Calu3 (cell line): ENCODE measurements at places on chromosomes 2 and 18. TPM values are rescaled to one million over a fixed set of nuclear protein-coding genes. Genes with fewer than 3 reads are reported as not detected.
A peak's percentile ranks its signal among the peaks of the same experiment; 100 is the strongest.

GRCh38 chr2:72081451-72081850 is 66.2 kb downstream of the CYP26B1 start:
- no peaks in the 10 kb centered on the region for H3K36me3 ChIP-seq
- no peak overlapping the region for H3K27ac ChIP-seq
- peaks cover 16% of the 10 kb centered on the region for H3K4me1 ChIP-seq
- no peak overlapping the region for H3K4me3 ChIP-seq
- DNase-seq = no peak
- H3K27me3 ChIP-seq = peaks cover 20% of the 10 kb centered on the region

- peaks cover 91% of the 10 kb centered on the region for H3K4me1 ChIP-seq
- no peak for DNase-seq
- no peak overlapping the region for H3K4me3 ChIP-seq
- no peaks in the 10 kb centered on the region for H3K27me3 ChIP-seq
- H3K36me3 ChIP-seq = peaks cover 35% of the 10 kb centered on the region
Observed at GRCh38 chr2:8472545-8473323, 209.1 kb upstream of the ID2 start.

GRCh38 chr2:82340578-82341053 is 2036.1 kb upstream of the LRRTM1 start:
- no peaks in the 10 kb centered on the region for H3K27me3 ChIP-seq
- no peaks in the 10 kb centered on the region for H3K36me3 ChIP-seq
- H3K4me3 ChIP-seq = no peak overlapping the region
- no peak for DNase-seq
- H3K4me1 ChIP-seq = no peaks in the 10 kb centered on the region

DNA sequence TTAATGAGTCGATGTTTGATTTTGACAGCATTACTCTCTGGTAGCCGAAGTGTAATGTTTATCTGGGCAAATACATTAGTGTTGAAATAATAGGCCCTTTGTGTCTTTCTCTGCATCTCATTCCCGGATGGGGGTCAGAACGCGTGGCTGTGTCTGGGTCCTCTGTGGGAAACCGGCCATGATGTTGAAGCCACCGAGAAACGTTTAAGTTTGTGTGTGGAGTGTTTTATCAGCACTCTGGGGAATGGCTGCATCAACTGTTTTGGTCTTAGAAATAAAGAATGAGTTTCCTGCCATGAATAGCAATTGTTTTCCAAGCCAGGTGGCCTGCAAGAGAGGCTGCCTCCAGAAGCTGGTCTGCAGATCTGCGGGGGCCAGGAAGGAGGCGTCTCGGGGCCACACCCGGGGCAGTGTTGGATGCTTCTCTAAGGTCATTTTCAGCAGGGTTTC is 69.7 kb downstream of the RNF144A start:
- H3K27me3 ChIP-seq = no peaks in the 10 kb centered on the region
- H3K27ac ChIP-seq = no peak overlapping the region
- H3K4me1 ChIP-seq = peaks cover 32% of the 10 kb centered on the region
- H3K4me3 ChIP-seq = no peak overlapping the region
- no peaks in the 10 kb centered on the region for H3K36me3 ChIP-seq
- DNase-seq = no peak

DNA sequence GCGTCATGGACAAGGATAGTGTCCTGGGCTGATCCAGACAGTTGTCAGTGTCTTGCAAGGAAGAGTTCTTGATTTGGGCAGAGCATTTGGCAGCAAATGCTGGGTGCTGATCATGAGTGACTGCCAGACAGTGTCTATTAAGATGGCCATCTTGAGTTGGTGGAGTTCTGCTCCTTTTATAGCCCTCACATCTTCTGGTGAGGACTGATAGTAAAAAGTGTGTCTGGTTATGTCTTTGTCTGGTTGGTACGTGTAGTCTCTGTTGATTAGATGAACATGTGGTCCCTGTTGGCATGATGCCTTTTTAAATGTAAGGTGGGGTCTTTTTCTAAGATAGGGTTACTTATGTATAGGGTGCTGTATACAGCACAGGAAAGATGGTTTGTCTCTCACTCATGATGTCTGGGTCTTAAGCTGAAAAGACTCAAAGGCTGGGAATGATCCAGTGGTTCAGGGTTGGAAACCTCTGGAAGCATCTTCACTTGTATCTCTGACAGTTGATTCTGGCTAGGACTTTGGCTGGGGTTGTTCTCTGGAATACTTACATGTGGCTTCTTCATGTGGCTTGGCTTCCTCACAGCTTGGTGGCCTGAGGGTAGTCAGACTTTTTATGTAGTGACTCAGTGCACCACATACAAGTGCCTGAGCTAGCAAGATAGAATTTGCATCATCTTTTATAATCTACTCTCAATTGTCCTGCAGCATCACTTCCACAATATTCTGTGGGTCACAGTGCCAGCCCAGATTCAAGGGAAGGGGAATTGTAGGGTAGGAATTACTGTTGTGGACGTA is 11.8 kb downstream of the MTX2 start:
- H3K27ac ChIP-seq = no peak overlapping the region
- H3K4me3 ChIP-seq = no peak overlapping the region
- H3K36me3 ChIP-seq = no peaks in the 10 kb centered on the region

- no peak overlapping the region for H3K4me3 ChIP-seq
- no peak for DNase-seq
- H3K36me3 ChIP-seq = no peaks in the 10 kb centered on the region
- no peaks in the 10 kb centered on the region for H3K27me3 ChIP-seq
- no peaks in the 10 kb centered on the region for H3K4me1 ChIP-seq
Observed at GRCh38 chr2:39304200-39304599, 60.4 kb upstream of the CDKL4 start.

GRCh38 chr2:210421916-210422315 is 54.6 kb downstream of the LANCL1 start:
- no peak for DNase-seq
- H3K27ac ChIP-seq = no peak overlapping the region
- H3K36me3 ChIP-seq = no peaks in the 10 kb centered on the region
- H3K4me3 ChIP-seq = peak overlapping the region; percentile 20
- H3K4me1 ChIP-seq = peaks cover 11% of the 10 kb centered on the region

- peak; percentile 65 for DNase-seq
- H3K36me3 ChIP-seq = peaks cover 44% of the 10 kb centered on the region
- peaks cover 22% of the 10 kb centered on the region for H3K4me1 ChIP-seq
- H3K27me3 ChIP-seq = peaks cover 56% of the 10 kb centered on the region
- peak overlapping the region; percentile 92 for H3K4me3 ChIP-seq
Observed at GRCh38 chr2:240820607-240821428, 799 bp upstream of the KIF1A start.

DNA sequence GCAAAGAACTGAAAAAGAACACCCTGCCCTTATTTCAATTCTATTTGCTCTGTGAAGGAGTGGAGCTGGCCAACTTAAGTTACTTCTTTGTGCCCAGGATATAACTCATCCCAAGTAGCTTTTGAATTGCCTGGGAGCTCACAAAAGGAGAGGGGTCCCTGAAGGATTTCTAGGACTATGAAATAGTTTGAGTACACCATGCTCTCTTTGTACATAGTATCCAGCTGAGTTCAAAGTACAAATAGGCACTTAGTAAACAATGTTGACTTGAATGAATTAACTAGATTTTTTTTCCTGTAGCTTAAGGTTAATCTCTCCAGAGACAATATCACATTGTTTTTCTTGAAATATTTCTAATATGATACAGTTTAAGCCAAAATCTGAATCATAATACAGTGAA is 47.7 kb downstream of the ZC3H15 start:
- H3K4me3 ChIP-seq = no peak overlapping the region
- H3K27ac ChIP-seq = no peak overlapping the region
- DNase-seq = no peak
- peaks cover 5% of the 10 kb centered on the region for H3K36me3 ChIP-seq
- peaks cover 31% of the 10 kb centered on the region for H3K4me1 ChIP-seq
- no peaks in the 10 kb centered on the region for H3K27me3 ChIP-seq

DNA sequence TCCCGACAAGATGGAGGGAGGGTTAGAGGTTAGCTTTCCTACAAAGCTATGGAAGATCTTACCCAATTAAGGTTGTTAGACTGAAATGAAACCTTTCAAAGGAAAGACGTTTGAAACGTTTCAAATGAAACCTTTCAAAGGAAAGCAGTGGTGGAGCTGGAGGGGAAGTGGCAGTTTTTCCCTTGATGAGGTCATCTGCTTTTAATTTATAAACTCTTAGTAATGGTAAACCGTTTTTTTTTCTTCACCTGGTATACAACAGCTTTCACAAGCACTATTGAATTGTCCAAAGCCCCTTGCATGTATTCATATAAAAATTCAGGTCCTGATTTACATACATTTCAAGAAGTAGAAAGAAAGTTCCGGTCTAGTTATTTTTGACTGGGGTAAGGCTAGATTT is 7.4 kb downstream of the PMAIP1 start:
- peaks cover 58% of the 10 kb centered on the region for H3K4me1 ChIP-seq
- peak overlapping the region; percentile 18 for H3K27ac ChIP-seq
- H3K4me3 ChIP-seq = no peak overlapping the region
- H3K36me3 ChIP-seq = peaks cover 27% of the 10 kb centered on the region
- no peak for DNase-seq

DNA sequence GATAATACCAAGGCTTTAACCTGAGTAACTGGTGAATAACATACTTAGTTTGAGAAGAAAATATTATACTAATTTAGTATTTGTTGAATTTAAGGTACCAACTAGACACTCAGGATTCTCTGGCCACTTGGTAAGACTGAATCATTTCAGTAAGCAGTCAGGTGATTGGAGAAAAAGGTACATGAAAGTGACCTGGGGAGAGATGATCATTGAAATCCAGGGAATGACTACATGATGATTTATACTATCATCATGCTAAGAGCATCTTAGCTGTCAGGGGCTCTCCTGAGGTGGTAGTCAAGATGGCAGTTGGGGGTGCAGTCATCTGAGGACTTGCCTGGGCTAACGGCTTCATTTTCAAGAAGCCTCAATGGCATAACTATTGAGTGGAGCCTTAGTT is 571.2 kb upstream of the ACVR2A start:
- H3K4me1 ChIP-seq = peaks cover 9% of the 10 kb centered on the region
- no peak for DNase-seq
- no peak overlapping the region for H3K27ac ChIP-seq
- no peaks in the 10 kb centered on the region for H3K36me3 ChIP-seq
- no peaks in the 10 kb centered on the region for H3K27me3 ChIP-seq

DNA sequence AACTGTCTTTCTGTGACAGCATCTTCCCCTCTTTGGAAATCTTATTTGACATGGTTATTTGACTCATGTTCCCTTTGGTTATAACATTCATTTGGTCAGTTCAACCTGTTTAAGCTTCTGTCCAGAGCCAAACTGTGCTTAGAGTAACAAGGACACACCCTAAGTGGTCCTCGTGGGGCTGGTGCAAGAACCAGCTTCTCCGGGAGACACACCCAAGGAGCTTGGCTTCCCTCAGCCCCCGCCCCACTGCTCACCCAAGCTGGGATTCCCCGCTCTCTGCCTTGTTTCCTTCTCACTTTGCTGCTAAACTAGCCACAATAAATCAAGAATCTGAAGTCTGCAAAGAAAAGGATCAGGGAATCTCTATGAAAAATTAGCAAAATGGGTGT is 1.4 kb downstream of the SCYGR3 start:
- no peak overlapping the region for H3K27ac ChIP-seq
- H3K4me1 ChIP-seq = peaks cover 14% of the 10 kb centered on the region
- no peak overlapping the region for H3K4me3 ChIP-seq

- DNase-seq = no peak
- H3K4me3 ChIP-seq = peak overlapping the region; percentile 86
- H3K36me3 ChIP-seq = peaks cover 32% of the 10 kb centered on the region
- peak overlapping the region; percentile 83 for H3K27ac ChIP-seq
- H3K4me1 ChIP-seq = peaks cover 10% of the 10 kb centered on the region
Observed at GRCh38 chr2:175181877-175182308, 383 bp upstream of the ATP5MC3 start.

DNA sequence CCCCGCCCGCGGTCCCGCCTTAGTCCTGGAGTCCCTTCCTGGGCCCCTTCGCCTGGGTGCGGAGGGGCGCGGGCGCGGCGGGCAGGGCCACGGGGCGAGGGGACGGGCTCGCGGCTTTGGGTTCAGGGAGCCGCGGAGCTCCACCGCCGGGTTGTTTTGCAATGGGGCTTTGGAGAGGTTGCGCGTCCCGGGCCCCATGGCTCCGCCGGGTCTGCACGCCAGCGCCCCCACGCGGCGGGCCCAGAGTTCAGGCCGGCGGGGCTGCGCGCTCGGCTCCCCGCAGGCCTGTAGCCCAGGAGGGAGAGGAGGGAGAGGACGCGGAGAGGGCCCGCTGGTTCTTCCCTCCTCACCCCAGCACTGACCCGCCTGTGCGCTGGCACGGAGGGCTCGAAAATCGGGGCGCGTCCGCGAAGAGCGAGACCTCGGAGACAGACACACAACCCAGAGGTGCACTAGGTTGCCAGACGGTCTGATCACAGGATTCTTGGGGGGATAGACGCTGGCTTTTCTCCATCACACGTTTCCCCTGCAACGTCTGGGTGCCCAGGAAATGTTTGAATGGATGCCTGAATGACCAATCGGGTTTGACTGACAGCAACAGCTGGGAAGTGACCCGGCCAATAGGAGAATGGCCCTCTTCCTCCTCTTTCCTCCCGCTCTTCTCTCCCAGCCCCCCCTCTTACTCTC is 4.9 kb upstream of the SIX2 start:
- H3K36me3 ChIP-seq = peaks cover 12% of the 10 kb centered on the region
- DNase-seq = no peak
- no peak overlapping the region for H3K27ac ChIP-seq
- H3K27me3 ChIP-seq = peaks cover 88% of the 10 kb centered on the region
- H3K4me1 ChIP-seq = no peaks in the 10 kb centered on the region
- no peak overlapping the region for H3K4me3 ChIP-seq

DNA sequence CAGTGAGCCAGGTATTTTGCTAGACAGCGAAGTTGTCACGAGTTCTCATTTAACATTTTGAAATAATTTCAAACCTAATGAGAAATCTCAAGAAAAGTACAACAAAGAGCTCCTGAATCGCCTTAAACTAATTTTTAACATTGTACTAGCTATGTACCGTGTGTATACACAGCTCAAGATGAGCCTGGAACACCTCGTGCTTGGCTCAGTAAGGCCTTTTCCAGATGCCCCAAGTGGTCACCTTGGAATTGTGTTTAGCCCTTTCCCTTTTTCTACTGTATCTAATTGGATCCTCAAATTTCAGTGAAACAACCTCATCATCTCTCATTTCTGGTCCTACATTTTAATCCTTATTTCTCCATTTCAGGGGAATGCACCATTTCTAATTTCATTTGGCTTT is 7.2 kb downstream of the PTPN4 start:
- H3K27me3 ChIP-seq = no peaks in the 10 kb centered on the region
- no peak overlapping the region for H3K4me3 ChIP-seq
- H3K4me1 ChIP-seq = no peaks in the 10 kb centered on the region
- no peak overlapping the region for H3K27ac ChIP-seq

DNA sequence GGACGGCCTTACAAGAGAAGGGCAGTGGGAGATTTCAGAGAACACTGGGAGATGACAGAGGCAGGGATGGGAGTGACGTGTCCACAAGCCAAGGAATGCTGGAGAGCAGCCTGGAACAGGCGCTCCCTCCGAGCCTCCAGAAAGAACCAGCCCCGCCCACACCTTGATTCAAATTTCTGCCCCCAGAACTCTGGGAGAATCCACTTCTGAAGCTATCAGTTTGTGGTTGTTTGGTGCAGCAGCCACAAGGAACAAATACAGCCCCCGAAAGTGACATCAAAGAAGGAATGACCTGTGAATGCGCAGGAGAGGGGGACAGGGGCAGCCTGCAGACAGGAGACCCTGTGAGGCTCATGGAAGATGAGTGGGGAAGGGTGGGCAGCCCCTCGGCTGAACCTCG is 67.3 kb downstream of the TWIST2 start:
- H3K4me1 ChIP-seq = no peaks in the 10 kb centered on the region
- no peaks in the 10 kb centered on the region for H3K36me3 ChIP-seq
- peaks cover 69% of the 10 kb centered on the region for H3K27me3 ChIP-seq
- no peak for DNase-seq
- no peak overlapping the region for H3K4me3 ChIP-seq

The NXPH2 gene
- 1.3 and 3.1 TPM in 2 replicates for total RNA-seq

The LIMS1 gene
- 40.1 and 51.5 TPM in 2 replicates for total RNA-seq

The LIMS3 gene
- 0.29 TPM in 1 of 2 replicates, not detected in the other for total RNA-seq

The CPO gene
- 0.40 TPM in 1 of 2 replicates, not detected in the other for total RNA-seq

The CTDP1 gene
- total RNA-seq = 13.9 and 15.6 TPM in 2 replicates

The UNC80 gene
- not detected in 2 replicates for total RNA-seq

The PARD3B gene
- 10.1 and 12.1 TPM in 2 replicates for total RNA-seq

The IL36B gene
- not detected in 2 replicates for total RNA-seq

The RSAD2 gene
- total RNA-seq = 37.2 and 137 TPM in 2 replicates

The SPP2 gene
- not detected in 2 replicates for total RNA-seq

The PTH2R gene
- 0.71 TPM in 1 of 2 replicates, not detected in the other for total RNA-seq
